ENCODE measurements at places on chromosomes 1 and 21.

DNA sequence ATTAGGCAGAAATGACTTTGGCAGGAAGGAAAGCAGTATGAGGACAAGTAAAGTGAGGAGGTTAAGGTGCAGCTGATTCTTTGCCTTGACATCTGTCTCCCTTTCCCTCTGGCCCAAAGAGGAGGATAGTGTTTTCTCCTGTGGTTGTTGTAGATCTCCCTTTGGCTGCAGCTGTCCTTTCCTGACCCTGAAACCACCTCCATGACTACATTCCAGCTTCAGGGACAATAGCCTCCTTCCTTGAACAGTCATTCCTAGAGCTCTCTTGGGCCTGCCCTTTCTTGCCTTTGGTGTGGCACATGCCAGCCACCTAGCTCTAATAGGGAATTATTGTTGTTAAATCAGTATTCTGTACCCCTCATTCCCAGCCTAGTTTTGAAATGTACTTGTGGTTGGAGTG lies 6.2 kb downstream of the ZMYM1 start:
- no peak for DNase-seq

GRCh38 chr1:183597656-183598347 lies 7.5 kb upstream of the NCF2 start:
- no peak for DNase-seq

DNA sequence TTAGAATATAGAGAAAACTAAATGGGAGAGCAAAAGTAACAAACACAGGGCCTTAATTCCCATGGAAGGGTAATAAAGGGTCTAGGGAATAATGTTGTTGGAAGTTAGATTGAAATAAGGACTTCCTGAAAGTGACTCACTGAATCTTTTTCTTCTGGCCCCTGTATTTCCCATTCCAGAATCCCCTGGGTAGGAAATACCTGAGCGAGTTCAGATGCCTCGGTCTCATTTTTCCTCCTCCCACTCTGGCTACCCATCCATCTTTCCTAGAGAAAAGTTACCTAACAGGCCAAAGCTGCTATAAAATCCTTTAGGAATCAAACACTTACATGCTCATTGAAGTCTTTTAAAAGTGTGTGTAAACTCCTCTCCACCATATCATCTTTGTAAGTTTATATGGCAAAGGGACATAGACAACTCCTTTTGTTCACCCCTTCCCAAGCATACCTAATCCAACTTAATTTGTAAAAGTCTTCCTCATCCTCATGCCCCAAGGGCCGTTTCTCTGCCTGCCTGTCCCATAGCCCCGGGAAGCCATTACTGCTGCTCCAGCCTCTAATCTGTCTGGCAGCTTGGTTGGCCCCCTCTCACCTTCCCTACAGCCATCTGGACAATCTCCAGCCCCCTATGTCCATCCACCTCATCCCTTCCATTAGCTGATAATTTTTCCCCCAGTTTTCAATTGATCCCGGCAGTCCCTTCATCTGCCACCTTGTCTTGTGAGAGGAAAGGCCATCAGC lies 3.3 kb upstream of the MEF2D start:
- no peak for DNase-seq

- DNase-seq: no peak
These were observed 244.4 kb downstream of the KAZN start for GRCh38 chr1:14842891-14843290.

DNA sequence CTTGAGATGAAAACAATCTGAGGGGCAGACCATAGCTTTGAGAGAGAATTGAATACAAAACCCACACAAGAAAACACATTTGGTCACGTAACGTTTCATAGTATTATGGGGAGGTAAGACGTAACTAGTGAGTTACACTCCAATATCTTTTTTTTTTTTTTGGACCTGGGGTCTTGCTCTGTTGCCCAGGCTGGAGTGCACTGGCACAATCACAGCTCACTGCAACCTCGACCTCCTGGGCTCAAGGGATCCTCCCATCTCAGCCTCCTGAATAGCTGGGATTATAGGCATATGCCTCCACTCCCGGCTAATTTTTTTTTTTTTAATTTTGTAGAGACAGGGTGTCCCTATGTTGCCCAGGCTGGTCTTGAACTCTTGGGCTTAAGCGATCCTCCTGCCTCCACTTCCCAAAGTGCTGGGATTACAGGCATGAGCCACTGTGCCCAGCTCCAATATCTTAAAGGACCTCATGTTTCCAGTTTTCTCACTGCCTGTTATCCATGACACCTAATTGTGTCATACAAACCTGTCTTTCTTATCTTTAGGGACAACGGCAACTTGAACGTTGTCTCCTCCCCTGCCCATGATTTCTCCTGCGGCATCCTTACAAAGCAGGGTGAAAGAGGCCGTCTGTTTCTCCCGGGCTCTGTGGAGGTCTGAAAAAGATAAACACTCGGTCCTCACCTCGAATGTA lies 5.3 kb downstream of the TRIM45 start:
- no peak for DNase-seq

- no peak for DNase-seq
These were observed 40.3 kb downstream of the NPHP4 start for GRCh38 chr1:5951846-5952410.

DNA sequence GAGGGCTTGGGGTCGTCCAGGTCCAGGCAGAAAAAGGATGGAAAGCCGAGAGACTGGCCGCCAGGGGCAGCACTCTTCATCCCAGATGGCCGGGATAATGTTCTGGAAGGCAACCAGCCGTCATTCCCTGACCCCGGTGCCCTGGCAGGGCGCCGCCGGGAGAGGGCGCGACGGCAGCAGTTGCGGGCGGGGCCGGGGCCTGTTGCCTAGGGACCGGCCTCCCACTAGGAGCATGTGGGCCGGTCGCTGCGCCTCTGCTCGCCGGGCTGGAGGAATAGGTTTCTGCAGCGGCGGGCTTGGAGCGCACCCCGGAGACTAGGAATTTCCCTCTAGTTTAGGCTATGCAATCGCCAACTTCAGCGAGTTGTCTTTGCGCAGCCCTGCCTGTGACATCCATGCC lies 11.0 kb downstream of the DMRTB1 start:
- DNase-seq: peak; percentile 66

- no peak for DNase-seq
These were observed 50.4 kb downstream of the TENT5C start for GRCh38 chr1:117656202-117656641.

- DNase-seq: no peak
These were observed 49.8 kb upstream of the WLS start for GRCh38 chr1:68281946-68282615.

- DNase-seq: peak; percentile 47
These were observed 57.9 kb downstream of the FMN2 start for GRCh38 chr1:240149484-240150094.

DNA sequence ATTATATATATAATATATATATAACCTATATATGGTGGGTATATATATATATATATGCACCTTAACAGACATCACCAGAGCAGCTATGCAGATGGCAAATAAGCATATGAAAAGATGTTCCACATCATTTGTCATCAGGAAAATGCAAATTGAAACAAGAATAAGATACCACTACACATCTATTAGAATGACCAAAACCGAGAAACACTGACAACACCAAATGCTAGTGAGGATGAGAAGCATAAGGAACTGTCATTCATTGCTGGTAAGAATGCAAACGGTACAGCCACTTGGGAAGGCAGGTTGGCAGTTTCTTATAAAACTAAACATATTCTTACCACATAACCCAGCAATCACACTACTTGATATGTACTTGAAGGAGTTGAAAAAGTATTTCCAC lies 219.8 kb upstream of the PRMT6 start:
- DNase-seq: no peak

DNA sequence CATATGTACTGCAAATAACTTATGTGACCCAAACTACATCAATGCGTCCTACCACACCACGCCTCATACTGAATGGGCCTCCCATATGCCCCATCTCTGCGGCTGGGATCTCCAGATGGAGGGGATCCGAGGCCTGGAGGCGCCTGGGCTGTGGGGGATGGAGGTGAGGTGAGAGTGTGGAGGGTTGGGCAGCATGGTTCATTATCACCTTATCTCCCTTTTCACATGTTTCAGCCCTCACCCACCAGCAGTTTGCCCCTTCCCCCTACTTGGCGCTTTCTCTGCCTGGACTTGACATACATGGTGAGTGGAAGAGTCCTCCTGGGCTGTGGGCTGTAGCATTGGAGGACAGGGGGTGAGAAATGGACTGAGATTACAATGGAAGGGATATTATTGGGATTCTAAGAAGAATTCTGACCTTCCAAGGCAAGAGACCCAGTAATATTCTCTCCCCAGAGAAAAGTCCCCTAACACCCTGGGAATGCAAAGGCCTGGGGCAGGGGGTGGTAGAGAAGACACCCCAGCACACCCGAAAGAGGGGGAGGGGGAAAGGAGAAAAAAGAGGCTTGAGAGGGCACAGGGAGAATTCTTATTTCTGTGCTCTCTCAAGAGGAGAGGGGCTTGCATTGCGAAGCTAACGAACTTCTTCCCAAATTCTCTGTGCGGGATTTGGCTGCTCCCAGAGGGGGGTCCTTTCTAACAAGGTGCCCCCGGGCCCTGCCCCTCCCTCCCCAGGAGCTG lies 61.4 kb downstream of the MEF2D start:
- DNase-seq: no peak

- no peak for DNase-seq
These were observed 101.6 kb downstream of the DMRTB1 start for GRCh38 chr1:53560581-53561502.

GRCh38 chr1:157382351-157382750 lies 170.0 kb downstream of the FCRL5 start:
- DNase-seq: no peak

- no peak for DNase-seq
These were observed 94.5 kb downstream of the PRDM2 start for GRCh38 chr1:13794231-13795187.

- DNase-seq: no peak
These were observed 50.0 kb upstream of the IGSF21 start for GRCh38 chr1:18057623-18058022.

DNA sequence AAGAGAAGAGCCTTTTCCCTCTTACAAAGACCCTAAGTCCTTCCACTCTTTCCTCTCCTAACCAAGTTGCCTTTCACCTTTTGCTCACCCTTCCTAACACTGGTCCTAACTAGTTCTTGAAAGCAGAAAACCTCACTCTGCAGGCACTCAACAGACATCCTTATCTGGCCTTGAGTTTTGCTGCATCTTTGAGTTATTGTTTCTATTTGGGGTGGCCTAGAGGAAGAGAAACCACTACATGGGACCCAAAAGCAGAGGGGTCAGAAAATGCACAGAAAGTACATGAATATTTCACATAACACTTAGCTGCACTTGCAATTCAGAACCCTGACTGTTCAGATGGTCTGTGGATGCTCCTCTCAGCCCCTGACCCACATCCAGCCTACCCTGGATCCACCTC lies 178.3 kb upstream of the SYT6 start:
- DNase-seq: no peak

GRCh38 chr1:229675396-229675795 lies 49.3 kb downstream of the URB2 start:
- no peak for DNase-seq

DNA sequence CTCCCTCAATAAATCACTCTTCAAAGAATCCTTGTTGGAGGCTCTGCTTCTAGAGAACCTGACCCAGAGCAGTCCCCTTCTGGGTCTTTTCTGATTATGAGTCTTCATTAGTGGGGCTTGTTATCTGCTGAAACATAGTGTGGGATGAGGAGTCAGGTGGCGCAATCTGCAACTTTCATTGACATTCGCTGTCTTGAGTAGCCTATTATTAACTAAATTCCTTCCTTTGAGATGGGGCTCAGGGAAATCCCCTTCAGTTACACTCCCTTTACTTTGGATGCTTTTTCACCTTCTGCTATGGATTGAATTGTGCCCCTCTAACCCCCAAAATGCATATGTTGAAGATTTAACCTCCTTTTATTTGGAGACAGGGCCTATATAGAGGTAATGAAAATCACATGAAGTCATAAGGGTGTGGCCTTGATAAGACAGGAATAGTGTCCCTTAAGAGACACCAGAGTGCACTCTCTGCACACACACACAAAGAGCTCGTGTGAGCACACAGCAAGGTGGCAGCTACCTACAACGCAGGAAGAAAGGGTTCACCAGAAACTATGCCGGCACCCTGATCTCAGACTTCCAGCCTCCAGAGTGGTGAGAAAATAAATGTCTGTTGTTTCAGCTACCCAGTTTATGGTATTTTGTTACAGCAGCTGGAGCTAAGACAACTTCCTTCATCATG lies 19.5 kb downstream of the DIO1 start:
- no peak for DNase-seq

DNA sequence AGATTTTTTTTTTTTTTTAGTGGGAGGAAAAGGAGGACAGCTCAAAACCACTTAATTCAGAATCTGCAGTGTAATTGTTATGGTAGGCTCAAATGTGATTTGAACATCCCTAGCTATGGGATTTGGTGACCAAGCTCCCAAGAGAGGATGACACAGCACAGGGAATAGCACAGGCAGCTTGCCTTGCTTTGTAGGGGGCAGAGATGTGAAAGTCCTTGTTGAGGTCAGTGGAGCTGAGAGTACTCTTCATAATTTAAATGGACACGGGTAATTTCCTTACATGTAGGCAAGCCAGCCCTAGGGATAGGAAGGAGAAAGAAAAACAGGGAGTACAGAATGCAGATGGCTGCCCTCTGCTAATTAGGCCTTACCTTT lies 3.2 kb upstream of the UCK2 start:
- DNase-seq: no peak

DNA sequence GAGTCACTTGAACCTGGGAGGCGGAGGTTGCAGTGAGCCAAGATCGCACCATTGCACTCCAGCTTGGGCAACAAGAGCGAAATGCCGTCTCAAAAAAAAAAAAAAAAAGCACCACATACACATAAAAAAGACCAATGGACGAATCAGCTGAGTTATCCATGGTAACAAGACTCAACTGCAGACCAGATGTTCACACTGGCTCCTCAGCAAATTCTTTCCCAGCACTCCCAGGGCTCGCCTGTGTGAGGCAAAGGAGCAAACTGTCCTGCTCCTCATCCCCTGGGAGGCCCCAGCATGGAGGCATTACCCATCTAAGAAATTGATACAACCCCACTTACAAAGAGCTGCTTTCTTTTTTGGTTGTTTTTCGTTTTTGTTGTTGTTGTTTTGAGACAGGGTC lies 3.1 kb downstream of the TMEM234 start:
- DNase-seq: no peak

DNA sequence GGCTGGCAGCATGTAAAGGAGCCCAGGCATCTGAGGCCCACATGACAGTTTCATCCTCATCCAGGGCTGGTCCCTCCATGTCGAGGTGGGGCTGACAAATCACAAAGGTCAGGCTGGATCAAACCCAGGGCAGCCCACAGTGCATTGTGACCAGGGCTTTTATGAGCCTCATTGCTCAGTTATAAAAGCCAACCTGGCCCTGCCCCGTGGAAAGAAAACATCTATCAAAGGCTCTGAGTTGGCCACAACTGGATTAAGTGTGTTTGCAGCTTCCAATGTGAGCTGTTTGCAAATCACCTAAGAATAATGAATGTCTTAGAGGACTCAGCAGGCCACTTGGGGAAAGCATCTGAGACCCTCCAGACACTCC lies 45.4 kb downstream of the GRHL3 start:
- DNase-seq: no peak

GRCh38 chr1:54310439-54311328 lies 95.5 kb downstream of the SSBP3 start:
- DNase-seq: no peak

- no peak for DNase-seq
These were observed 10.1 kb downstream of the MEF2D start for GRCh38 chr1:156490401-156491032.

Measured in NCI-H1092 treated with DMSO at 0.1 percent for 48 hours (cell line).